ENCODE measurements at places on chromosomes 4 and X.

GRCh38 chrX:38347136-38347535, 5.3 kb upstream of the OTC start:
- no peak for DNase-seq

GRCh38 chrX:119453202-119453601, 15.0 kb upstream of the SLC25A5 start:
- DNase-seq: no peak

DNA sequence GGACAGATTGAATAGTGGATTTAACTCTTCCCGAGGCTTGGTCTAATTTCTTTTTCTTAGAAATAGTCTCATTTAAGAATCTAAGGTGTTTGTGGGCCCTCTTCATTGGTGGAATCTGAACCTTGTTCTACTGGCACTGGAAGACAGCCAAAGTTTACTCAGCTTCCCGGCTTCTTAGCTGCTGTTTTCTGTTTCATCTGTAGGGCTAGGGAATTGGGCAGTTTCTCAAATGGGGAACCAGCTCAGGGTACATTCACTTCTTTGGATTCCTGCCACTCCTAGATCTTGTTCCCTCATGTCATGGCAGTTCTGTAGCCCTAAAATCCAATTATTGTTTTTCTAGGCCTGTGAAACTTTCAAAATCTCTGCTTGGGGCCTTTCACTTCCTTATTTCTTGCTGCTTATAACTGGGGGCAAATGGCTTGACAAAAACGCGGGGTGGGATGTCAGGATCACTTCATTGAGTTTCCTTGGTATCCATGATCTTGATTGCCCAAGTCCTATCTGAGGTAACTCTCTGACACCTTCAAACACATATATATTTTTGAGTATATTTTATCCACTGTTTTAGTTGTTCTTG, 985.0 kb downstream of the C4orf33 start:
- DNase-seq: no peak

- DNase-seq: no peak
These were observed 13.2 kb downstream of the MAGED2 start for GRCh38 chrX:54820737-54821136.

DNA sequence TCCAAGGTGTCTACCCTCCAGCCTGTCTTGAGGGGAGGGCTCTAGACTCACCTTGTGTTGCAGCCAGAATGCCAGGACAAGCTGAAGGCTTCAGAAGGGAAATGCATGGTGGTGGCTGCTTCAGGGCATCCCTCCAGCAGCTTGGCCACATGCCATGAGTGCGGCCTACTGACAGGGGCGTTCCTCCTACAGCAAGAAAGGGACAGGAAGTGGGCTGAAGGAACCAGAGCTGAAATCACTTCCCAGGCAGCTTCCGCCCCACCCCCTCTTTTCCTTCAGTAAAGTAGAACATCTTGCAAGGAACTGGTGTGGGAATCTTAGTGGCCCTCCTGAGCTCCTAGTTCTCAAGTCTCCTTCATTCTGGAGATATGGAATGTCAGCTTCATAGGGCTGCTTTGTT, 167.5 kb upstream of the DGKK start:
- DNase-seq: no peak

GRCh38 chr4:153521999-153522801, 56.0 kb downstream of the TMEM131L start:
- peak; percentile 55 for DNase-seq

DNA sequence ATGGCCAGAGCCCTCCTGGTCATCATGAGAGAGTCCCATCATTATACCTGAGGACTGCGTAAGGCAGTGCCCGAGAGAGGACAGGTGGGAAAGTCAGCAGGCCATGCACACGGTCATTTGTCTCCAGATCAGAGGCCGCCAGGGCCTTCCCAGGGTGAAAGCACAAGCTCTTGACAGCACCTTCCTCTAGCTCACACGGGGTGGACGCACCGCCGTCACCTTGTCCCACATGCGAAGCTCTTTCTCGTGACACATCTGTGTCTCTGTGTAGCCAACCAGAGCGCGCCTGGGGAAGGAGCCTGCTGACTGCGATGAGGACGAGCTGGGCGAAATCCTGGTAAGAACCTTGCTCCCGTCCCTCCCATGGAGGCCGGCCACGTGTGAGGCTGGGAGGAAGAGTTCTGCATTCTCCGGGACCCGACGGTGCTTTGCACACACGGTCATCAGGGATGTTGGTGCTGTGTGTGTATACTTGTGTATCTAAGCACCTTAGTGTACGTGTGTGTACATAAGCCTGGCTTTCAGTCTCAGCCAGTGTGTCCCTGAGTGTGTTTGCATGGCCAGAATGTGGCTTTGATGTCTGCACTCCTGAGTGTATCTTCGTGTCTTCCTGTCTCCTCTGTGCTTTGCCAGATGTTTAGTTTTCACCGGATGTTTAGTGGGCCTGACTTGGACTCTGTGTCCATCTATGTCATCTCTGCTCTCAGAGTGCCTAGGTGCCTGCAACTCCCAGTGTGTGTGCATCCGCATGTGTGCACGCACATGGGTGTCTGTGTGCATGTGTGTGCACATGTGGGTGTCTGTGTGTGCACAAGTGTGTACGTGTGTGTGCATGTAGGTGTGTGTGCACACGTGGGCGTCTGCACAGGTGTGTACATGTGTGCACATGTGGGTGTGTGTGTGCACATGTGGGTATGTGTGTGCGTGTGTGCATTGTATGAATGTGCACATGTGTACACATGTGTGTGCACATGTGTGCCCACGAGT, 15.1 kb downstream of the ATP5ME start:
- no peak for DNase-seq

DNA sequence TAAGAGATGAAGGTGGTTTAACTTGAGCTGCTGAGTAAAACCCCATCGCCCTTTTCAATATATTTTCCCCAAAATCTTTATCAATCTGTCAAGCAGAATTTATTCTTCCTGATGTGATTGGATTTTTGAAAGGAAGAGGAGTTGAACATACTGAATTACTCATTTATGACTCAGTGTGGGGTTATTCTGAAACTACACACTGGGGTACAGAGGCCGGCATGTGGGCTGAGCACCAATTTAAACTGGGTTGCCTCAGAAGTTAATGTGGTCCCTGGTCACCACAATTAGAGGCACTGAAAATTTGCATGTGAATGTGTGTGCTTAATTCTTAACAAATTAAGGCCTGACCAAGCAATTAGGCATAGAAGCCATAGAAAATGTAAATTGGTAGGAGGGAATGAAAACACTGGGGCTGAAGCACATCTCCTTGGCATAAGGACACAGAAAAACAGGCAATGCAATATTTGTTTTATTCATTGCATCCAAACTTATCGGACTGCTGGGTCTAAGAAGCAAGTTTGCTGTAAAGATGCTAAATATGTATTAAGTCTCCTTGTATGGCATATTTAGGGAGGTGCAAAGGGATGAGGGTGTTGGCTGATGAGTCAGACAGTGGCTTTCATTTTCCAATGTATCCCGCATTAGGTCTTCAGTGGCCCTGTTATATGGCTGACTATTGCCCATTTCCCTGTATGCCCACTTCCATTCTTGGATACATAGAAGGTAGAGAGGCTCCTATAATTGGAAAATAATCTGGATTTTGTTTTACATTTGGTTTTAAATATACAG, 170.9 kb downstream of the IL15 start:
- no peak for DNase-seq

GRCh38 chrX:47129899-47130358, 14.6 kb downstream of the NDUFB11 start:
- DNase-seq: no peak

DNA sequence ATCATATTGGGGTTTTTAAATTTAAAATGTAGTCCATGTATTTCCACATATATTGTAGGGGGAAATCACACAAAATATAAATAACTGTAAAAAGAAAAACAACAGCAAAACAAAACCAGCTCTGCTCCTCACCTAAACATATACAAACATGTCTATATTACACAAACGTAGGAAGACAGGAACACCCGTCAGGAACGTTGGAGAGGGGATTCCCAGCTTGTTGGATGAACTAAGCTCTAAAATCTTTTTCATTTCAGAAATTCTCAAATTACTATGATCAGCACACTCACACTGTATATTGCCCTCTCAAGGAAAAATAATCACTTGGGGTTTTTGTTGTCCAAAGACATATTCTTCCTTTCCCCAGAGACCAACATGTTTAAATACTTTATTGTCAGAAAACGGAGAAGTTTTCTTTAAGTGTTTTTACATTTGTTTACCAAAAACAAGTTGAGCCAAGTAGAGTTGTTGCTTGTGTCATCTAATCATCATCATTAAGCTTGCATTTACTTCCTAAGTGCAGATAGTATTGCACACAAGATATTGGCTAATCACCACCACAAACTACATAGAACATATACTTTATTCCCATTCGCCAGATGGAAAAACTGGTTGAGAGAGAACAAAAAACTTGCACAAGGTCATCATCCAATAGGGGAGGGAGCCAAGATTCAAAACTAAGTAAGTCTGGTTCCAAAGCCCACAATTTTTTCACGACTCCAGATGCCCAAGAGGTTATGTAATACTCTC, 2.4 kb upstream of the TLR10 start:
- DNase-seq: no peak

- DNase-seq: no peak
These were observed 56.7 kb upstream of the ENPP6 start for GRCh38 chr4:184274286-184274951.

DNA sequence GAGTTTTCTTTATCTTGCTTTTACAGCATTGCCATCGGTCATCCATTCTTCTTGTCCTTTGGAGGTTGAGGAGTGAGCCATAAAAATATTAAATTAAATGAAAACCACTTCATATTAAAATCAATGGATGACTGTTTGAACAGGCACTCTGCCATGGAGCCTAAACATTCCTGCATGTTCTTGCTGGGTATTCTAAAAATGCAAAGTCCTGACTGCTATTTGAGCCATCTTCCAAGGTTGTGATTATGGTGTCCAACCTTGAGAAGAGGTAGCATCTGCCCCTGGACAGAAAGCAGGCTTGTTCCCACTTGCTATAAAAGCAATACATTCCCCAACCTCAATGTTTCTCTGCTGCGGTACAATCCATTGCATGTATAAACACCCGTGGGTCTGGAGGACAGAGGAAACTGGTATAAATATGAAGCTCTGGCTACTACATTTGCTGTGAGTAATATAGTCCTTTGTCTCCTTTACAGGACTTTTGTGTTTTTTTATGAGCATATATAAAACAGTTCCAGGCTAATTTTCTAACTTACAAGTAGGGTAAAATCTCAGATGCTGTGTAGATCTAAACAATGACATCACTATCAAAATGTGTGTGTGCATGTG, 70.9 kb upstream of the FAT4 start:
- no peak for DNase-seq

GRCh38 chr4:152951348-152951747, 15.2 kb downstream of the FHDC1 start:
- DNase-seq: no peak

- DNase-seq: no peak
These were observed 41.1 kb upstream of the STIM2 start for GRCh38 chr4:26819478-26820095.

DNA sequence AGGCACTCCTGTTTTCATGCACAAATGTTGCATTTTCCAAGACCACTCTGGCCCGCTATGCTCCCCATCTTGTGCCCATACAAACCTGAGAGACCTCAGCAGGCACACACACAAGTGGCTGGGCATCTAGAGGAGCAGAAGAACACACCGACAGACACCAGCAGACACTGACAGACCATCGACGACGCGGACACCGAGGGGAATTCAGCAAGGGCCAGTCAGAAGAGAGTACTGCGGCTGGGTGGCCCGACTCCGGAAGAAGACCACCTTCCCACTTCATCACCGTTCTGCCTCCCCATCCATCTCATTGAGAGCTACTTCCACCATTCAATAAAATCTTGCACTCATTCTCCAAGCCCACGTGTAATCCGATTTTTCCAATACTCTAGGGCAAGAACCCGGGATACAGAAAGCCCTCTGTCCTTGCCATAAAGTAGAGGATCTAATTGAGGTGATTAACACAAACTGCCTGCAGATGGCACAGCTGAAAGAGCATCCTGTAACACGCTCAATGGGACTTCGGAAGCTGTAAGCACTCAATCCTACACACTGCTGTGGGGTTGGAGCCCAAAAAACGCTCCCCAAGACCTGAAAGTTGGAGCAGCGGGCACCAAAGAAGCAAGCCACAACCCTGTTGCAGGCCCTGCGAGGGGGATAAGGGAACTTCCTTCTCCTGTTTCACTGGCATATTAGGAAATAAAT, 780.9 kb downstream of the ARAP2 start:
- DNase-seq: no peak

GRCh38 chr4:181998398-181999295, 244.6 kb upstream of the TENM3 start:
- no peak for DNase-seq

GRCh38 chr4:113675731-113676697, 85.5 kb downstream of the CAMK2D start:
- no peak for DNase-seq

DNA sequence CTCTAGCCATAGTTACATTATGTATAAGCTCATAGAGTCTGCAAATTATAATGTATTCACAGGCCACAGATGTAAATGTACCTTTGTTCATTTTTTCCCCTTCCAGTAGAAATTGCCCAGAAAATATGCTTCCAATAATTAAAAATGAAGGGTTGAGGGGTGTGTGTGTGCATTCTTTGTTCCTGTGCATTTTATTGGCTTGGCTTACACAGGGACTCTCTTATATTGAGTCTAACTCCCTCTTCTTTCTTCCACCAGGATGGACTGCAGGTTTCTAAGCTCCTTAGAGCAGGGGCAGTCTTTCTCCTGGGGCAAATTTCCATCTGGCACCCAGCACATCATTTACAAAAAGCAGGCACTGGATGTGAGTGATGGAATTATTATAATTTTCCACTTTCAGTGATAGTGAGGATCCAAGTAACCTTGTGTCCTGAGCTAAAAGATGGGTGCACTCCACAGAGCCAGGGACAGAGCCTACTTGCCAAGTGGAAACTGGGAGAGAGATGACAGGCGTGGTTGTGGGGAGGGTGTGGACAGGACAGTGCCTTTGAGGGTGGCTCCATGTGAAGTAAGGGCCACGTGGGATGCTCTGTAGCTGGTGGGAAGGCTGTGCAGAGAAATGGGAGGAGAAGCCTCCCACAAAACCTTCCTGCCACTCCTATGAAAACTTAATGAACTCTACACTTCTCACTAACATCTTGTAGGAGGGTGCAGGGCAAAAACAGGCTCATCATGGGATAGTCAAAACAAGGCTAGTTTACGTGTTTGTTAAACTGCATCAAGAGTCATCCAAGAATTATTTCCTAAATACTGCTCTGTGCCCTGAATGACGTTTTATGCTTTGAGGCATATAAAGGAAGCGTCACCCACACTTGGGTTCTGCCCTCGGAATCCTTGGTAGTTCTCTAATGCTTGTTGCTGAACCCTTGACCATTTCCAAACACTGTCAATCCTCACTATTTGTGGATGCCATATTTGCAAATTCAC, 16.0 kb downstream of the IGFBP7 start:
- no peak for DNase-seq

GRCh38 chr4:70691661-70692060, 3.3 kb downstream of the UTP3 start:
- DNase-seq: no peak

DNA sequence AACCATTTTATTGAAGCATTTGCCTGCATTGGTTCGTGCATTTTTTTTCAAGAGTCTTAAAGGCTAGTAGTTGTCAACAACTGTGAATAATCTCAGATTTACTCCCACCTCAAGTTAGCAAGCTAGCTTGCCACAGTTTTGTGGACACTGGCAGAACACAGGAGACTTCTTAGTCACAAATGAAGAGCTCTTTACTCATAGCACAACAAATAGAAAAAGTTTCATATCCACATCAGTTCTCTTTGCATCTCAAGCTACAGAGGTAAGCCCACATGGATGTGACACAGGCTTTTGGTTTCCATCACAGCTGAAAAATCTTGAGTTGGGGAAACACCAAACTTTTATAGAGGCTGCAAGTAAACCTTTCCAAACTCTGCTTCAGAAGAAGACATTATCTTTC, 2315.7 kb upstream of the TENM3 start:
- no peak for DNase-seq

GRCh38 chrX:116462822-116463221, at the start of gene CT83:
Gene CT83, minus strand, starts transcription at chrX:116462976. Its CDS starts 120 bp downstream, at chrX:116462856.
- no peak for DNase-seq

All from T-cell (primary cell).